ENCODE measurements at places on chromosomes 5 and 9.

GRCh38 chr9:131274674-131275331 is 1.5 kb downstream of the FAM78A start:
- peak; percentile 10 for DNase-seq

GRCh38 chr5:56176155-56176798 is 56.9 kb downstream of the ANKRD55 start:
- DNase-seq = no peak

DNA sequence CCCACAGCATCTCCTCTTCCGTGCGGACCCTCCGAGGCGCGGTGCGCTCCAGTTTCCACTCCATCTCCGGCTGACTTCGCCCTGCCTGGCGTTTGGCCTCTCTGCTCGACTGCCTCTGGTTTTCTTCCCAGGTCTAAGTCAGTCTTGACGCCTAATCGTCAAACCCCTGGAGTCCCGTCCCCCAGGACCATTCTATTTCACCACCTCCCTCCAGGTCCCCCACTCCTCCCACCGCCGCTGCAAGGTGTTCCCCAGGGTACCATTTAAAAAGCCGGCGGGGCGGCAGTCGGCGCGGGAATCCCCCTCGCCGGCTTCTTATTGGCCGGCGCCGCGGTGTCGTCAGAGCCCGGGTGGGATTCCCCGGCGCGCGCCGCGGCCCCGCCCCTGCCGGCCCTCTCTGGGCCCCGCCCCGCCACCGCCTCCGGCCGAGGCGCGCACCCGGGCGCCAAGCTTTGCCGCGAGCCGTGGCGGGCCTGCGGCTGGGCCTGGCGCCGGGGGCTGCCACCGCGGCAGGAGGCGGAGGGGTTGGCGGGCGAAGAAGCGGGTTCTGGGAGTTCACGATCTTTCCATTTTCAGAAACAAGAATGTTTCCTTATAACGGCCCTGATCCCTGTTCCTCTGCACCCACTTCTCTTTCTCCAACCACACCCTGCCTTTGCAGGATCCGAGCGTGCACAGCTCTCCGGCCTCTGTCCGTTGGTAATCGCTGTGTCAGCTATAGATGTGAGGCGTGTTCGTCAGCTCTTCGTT is at the start of gene CDC20B:
Gene CDC20B, minus strand, starts transcription at position 241 of the 750 bp plus-strand sequence. Its CDS starts 177 bp downstream, at position 64.
- DNase-seq = no peak

DNA sequence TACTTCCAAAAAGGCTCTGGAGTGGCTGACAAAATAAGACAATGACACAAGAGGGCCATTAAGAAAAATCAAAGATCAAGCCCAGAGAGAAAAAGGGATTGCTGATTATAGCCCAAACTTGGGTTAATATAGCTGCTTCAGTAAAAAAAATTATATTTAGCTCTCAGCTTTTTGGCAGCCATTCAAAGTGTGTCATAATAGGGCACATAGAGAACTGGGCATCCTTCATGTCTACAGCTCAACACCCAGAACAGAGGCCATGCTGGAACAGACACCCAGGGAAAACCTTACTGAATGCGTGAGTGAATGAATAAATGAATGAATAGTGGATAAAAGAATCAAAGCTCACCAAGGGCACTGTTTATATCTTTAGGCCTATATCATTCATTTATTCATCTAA is 110.1 kb downstream of the SLIT3 start:
- no peak for DNase-seq

- DNase-seq = no peak
Measured at GRCh38 chr9:111154081-111154562, 115.9 kb upstream of the LPAR1 start.

DNA sequence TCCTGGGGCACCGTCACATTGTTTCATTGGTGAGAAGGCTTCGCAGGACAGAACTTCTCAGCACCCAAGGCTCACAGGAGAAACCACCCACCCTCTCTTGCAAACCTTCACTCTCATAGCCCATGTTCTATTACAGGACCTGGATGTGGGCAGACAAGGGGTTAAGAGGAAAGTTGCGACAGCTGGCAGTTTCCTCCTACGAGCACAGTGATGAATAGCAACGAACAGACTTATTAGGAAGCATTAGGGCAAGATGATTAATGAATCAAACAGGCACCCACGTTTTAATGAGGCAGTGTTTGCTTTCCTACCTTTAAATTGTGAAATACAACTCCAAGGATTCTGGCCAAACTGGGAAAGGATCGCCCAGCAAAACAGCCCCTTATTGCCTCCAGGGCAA is 339.3 kb downstream of the DRD1 start:
- DNase-seq = no peak

GRCh38 chr5:143985832-143986515 is 174.0 kb downstream of the HMHB1 start:
- no peak for DNase-seq

- DNase-seq = no peak
Measured at GRCh38 chr9:35935755-35936509, 22.0 kb downstream of the OR2S2 start.

- DNase-seq = no peak
Measured at GRCh38 chr9:29214690-29215253, 1641.5 kb upstream of the C9orf72 start.

DNA sequence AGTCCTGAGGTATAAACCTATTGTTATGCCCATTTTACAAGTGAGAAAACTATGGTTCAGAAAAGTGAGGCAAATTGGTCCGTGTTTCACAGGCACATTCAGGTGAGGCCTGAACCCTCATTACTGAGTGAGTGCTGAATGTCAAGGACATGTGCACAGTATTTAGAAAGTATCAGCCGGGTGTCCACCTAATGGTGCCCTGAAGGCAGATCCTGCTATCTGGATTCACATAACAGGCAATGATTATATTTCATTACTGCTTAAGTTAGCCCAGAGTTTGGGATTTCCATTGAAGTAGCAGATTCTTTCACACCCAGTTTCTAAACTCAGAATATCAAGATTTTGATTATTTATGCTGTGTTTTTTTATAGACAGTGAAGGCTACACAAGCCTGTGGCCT is 142.7 kb downstream of the LHFPL2 start:
- DNase-seq = no peak

DNA sequence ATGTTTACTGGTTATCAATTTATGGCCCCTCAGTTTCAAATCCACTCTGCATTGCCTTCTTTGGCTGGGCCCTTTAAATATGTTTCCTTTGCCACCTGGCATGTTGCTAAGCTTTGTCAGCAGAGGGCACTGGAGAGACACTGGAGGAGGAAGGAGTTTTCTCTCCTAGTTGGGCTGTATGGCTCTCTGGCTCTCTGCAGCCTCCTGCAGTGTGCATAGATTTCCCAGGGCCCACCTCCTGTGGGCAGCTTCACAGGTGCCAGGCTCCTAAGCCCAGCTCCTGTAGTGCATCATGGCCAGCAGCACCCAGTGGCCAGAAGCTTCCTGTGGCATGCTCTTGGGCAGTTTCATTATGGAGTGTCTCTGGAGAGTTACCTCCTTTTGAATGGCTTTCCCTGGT is 23.3 kb downstream of the CAVIN4 start:
- no peak for DNase-seq

GRCh38 chr5:140084541-140084940 is 29.4 kb upstream of the PURA start:
- no peak for DNase-seq

- no peak for DNase-seq
Measured at GRCh38 chr5:145124806-145125205, 710.3 kb downstream of the PRELID2 start.

DNA sequence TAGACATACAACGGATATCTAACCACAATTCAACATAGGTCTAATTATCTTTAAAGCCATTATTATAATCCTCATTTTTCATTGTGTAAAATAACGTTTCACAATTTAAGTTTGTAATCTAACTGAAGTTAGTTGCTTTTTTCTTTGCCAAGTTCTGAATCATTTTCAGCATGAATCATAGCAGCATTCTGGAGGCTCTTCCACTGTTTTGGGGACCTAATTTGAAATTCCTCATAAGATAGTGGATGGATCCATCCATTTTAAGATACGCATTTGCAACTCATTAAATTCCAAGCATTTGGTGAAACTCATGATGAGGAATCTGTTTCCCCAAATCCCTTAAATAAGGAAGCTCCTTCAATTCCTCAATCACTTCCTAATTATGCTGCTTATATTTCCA is 447.1 kb upstream of the CDH10 start:
- no peak for DNase-seq

GRCh38 chr9:69427286-69427685 is 102.3 kb downstream of the ENTREP1 start:
- DNase-seq = no peak

DNA sequence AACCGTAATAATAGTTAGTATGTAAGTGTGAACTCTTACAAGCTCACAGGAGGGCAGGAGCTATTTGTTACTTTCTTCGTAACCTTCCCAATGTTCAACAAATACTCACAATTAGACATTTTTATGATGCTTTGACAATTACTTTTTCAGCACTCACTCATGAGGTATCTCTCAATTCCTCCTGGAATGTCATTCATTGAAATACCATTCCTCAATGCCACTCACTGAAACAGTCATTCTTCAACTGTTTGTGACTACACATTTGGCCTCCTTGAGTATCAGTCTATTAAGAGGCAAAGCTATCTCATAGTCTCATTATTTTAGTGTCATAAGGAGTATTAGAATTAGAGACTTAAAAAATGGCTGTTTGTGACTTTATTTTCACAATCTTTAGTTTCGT is 734.1 kb upstream of the DMAC1 start:
- no peak for DNase-seq

GRCh38 chr9:94799578-94800264 is 73.2 kb downstream of the AOPEP start:
- no peak for DNase-seq

All from GF-D8 (cell line).